ENCODE measurements at places on chromosomes 3 and 15.
A peak's percentile ranks its signal among the peaks of the same experiment; 100 is the strongest.

DNA sequence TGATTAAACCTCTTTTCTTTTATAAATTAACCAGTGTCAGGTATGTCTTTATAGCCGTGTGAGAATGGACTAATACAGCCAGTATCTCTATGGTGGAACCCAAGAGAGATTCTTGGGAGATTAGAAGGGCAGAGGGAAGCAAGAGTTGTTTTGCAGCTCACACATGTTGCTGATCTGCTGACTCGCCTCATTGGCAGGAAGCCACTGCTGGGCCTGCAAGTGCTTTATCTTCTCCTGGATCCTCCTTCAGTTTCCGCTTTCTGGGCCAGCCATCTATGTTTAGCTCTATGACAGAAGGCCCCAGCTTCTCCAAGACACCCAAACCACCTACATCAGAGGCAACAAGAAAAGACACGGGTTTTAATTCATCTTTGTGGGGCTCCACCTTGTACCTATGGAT is 23.4 kb upstream of the GALNT15 start:
- no peak for DNase-seq

- DNase-seq, result no peak
These were observed 2.5 kb upstream of the GATA2 start for GRCh38 chr3:128495435-128495970.

DNA sequence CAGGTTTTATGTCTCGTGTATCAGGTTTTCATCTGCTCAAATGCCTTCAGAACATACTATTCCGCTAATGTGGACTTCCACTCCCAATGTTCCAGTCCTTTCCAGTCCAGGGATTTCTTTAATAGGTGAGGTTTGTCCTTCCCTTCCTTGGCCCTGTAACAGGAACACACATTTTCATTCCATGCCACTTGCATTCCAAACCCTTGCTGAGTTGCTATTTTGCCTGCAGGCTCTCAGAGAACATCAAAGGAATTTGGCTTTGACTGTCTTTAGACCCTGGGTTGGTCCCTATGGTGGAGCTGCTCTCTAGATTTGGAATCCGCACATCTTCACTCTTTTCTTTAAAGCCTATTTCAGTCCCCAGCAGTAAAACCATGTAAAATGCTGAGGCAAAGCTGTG is 12.3 kb upstream of the ALCAM start:
- DNase-seq, result no peak

- no peak for DNase-seq
These were observed 1122.0 kb downstream of the ROBO1 start for GRCh38 chr3:78645628-78646310.

GRCh38 chr15:64507845-64508244 is 47.5 kb downstream of the ZNF609 start:
- no peak for DNase-seq

DNA sequence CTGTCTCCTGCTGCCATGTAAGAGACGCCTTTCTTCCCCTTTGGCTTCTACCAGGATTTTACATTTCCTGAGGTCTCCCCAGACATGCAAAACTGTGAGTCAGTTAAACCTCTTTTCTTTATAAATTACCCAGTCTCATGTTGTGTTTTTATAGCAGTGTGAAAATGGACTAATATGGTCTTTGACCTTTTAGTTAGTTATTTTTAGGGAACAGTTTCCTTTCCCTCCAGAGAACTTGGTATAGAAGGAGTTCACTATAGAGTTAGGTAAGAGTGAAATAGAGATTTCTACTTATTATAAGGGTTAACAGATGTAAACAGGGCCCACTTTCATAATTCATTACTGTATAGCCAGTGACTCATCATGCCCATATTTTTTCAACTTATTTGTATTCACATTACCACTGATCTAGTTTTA is 170.9 kb downstream of the UNC13C start:
- no peak for DNase-seq

DNA sequence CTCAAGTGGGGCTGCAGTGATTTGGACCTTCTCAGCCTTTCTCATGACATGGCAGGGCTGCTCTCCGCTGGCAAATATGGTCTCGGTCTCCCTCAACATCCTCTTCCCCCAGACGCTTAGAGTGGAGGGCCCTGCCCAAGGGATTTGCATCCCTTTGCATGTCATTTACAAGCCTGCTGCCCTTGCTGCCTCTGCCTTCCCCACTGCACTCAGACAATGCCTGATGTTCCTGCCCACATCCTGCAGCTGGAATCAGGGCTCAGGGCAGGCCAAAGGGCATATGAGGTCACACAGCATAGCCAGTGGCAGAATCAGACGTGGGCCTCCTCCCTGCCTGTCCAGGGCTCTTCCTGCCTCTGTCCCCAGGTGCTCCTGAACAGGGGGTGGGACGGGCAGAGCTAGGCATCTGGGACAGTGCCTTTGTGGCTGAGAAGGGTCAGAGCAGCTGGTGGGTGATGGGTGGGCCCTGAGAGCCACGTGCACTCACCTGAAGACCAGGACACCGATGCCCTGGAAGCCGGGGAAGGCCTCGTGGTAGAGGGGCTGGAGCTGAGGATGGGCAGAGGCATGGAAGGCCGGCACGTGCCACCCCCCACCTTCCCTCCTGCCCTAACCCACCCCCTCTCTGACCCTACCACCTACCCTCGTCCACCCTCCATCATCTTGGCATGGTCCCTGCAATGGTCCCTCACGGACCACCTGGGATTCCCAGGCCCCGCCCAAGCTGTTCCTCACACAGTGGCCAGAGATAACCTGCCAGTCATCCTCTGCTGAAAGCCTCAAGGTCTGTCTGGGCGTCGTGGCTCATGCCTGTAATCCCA is 27.4 kb upstream of the GOLGA6C start:
- no peak for DNase-seq

GRCh38 chr3:90034038-90034437 is 926.6 kb downstream of the EPHA3 start:
- DNase-seq, result no peak

DNA sequence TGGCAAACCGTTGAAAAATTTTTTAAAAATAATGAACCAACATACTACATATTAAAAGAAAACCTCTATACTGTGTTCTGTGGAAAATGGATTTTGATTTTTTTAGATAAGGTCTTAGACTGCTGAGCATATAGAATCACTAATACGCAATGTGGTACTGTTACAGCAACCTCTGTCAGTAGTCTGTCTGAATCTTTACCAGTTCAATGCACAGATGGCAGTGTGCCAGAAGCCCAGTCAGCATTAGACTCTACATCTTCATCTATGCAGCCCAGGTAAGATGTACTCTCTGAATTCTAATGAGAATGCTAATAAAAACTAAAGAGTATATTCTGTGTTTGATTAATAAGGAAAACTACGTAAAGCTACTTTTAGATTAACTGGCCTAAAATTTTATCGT is 31.3 kb upstream of the FAH start:
- no peak for DNase-seq

- DNase-seq, result no peak
These were observed 2.2 kb downstream of the ZBED2 start for GRCh38 chr3:111592936-111593335.

DNA sequence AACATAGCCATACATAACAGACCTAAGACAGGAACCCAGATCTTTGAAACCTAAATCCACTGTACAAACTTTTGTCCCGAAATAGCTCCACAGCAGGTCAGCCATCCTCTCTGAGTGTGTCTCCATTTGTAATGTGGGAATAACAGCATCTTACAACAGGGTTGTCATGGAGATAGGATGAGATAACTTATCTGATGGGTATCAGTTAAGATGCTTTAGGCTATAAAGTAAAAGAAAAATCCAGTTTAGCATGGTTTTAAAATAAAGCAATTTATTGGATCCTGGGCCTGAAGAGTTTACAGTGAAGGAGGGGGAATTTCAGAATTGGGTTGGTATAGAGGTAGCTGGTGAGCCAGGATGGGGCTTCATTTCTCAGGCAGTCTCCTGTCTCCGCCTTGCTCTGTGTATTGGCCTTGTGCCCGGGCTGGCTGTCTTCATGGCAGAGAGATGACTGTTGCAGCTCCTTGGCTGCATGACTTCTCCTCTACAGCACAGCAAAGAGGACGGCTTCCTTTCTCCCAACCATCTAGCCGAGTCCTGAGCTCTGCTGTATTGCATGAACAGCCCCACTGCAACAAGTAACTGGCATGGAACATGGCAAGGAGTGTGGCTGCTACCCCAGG is 131.9 kb upstream of the PROK2 start:
- DNase-seq, result no peak

DNA sequence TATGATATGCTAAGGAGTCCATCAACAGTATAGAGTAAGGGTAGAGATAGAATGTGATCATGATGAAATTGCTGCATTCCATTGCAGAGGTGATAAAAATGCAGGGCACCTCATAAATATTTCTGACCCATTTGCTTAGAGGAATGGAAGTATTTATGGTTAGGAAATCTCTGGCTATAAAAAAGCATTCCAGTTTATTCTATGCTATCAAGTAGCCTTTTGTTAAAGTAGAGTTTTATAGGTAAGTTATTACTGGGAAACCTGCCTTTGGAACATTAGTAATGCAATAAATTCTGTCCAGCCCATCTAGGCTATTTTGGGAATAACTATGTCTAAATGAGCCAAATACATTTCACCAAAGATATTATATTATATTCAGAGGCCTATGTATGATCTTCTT is 19.8 kb upstream of the STRIT1 start:
- no peak for DNase-seq

GRCh38 chr15:60358935-60359682 is 38.7 kb downstream of the ANXA2 start:
- no peak for DNase-seq

DNA sequence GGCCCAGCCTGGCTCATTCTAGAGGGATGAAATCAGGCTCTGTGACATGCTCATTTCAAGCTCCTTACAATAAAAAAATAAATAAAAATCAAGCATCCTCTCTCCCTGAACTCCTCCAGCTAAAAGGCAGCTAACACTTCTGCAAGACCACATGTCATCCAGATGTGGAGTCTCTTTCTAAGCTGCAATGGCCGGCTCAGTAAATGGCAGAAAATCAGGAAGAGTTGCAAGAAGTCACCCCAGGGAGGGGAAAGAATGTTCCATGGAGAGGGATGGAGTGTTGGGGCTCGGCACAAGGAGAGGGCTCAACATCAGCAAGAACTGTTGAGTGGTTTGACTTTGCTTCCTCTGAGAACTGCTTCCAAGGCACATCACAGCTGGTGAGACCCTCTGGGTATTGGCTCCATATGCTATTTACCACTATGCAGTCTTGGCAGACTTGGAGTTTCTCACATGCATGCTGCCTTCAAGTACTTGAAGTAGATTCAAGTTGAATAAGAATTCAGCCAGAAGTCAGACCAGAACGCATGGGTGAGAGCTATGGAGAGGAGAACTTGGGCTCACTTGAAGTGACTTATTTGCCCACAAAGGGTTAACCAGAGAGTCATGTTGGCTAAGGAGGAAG is 689.0 kb downstream of the NTRK3 start:
- no peak for DNase-seq

- no peak for DNase-seq
These were observed 1.2 kb downstream of the SH3BP5 start for GRCh38 chr3:15331072-15331605.

DNA sequence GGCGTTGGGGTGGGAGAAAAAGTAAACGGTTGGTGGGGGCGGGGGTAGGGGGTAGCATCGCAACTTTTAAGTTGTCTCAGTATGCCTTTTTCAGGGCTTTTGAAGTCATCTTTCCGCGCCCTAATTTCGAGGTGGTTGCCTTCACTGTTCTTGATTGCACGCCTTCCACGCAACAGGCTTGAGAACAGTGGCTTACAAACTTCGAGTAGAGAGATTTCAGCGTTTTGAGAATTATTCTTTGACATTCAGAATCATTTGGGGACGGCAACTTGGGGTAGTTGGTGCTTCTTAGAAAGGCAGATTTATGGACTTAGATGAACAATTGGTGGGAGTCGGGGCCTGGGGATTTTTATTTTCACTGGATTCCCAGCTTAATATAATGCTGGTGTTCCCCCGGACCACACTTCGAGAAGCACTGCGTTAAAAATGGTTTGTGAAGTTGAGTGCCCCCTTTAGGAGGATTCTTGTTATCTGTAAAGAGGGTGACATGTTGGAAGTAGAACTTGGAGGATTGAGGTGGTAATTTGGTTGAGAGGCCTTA is 880 bp downstream of the PPP4R2 start:
- peak; percentile 54 for DNase-seq

DNA sequence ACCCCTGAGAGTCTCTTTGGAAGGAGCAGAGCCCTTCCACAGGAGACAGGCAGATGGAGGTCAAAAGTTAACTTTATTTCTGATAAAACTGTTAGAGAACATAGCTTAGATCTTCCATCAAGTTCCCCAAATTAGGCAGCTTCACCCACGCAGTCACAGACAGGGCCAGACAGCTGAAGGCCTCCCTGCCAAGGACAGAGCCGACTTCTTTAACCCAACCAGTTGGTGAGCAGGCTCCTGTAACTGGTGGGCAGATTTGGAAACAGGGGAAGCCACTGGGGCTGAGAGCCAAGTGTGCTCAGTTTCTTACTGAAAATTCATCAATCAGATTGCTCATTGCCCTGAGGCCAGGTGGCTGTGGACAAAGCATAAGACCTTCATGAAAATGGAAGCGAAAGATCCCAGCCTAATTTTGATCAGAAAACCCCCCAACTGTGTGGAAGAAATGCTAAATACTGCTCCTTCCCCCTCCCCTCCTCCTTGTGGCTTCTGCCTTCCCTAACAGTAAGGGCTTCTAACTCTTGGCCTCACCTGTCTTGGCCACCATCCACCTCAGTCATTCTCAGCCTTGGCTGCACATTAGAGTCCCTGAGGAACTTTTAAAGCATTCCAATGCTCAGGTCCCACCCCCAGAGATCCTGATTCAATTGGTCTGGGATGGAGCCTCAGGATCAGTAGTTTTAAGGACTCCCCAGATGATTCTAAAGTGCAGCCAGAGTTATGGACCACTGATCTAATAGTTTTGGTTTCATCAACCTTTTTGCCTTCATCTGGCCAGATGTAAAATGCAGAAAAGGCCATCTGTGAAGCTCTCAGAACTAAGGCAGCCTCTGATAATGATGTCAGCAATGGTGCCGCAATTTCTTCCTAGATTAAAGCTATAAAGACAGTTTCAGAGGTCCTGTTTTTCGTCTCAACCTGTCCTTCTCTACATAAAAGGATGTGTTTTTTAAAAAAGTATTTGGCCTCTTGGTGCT is 11.5 kb downstream of the CLRN1 start:
- DNase-seq, result no peak

DNA sequence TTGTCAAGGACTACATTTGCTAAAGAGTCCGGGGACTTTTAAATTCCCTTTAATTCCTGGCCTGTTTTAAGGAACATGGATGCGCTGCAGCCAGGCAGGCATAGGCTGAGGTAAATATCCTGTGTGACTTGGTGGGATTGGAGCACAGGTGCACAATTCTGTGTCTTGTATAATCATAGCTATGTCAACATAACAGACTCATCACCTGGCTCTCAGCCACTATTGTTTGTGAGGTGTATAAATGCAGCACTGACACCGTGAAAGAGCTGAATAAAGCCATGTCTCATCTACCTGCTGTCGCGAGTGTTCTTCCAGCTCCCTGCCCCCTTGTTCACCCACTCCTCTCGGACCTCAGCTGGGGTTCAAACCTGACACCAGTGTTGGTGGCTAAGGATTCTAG is 109.7 kb downstream of the MFSD1 start:
- DNase-seq, result no peak

DNA sequence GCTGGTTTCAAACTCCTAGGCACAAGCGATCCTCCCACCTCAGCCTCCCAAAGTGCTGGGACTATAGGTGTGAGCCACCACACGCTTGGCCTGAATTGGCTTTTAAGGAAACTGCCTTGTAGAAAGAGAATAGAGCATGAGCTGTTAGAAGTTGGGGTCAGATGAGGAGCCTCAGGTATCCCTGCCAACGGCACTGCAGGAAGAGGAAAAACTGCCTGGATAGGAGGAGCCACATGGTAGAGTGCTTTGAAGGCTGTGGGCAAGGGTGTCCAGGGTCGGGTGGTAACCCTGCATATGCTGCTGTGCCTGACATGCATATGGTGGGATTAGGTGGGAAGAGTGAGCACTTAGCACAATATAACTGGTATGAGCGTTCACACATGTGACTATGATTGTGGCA is 55.0 kb downstream of the BSN start:
- no peak for DNase-seq

Data from naive thymus-derived CD8-positive, alpha-beta T cell (primary cell).